Camera-type eye (tissue), 1 donor: ENCODE measurements at places on chromosomes 11 and 22. TPM values are rescaled to one million over a fixed set of nuclear protein-coding genes. Genes with fewer than 3 reads are reported as not detected.

Gene AIFM3
- total RNA-seq = 26.3 TPM

Gene ALDH3B1
- 5.8 TPM for total RNA-seq

Gene CDON
- 192 TPM for total RNA-seq

Gene SPATA19
- total RNA-seq = not detected

Gene OR56A1
- total RNA-seq = 0.11 TPM

Gene F2
- total RNA-seq = not detected

Gene MS4A13
- not detected for total RNA-seq

Gene LZTR1
- total RNA-seq = 71.3 TPM

Gene SUSD2
- 2.6 TPM for total RNA-seq

Gene WNT7B
- 8.4 TPM for total RNA-seq

Gene KREMEN1
- 38.2 TPM for total RNA-seq

Gene LYVE1
- 17.8 TPM for total RNA-seq

Gene SORL1
- total RNA-seq = 34.2 TPM

Gene ARHGAP20
- total RNA-seq = 13.7 TPM

Gene OR51B4
- not detected for total RNA-seq

Gene SPON1
- total RNA-seq = 135 TPM

Gene NAGA
- total RNA-seq = 32.5 TPM
